Aorta (tissue), 5 donors: ENCODE measurements at places on chromosomes 7 and 10. TPM values are rescaled to one million over a fixed set of nuclear protein-coding genes. Genes with fewer than 3 reads are reported as not detected.
A peak's percentile ranks its signal among the peaks of the same experiment; 100 is the strongest.

DNA sequence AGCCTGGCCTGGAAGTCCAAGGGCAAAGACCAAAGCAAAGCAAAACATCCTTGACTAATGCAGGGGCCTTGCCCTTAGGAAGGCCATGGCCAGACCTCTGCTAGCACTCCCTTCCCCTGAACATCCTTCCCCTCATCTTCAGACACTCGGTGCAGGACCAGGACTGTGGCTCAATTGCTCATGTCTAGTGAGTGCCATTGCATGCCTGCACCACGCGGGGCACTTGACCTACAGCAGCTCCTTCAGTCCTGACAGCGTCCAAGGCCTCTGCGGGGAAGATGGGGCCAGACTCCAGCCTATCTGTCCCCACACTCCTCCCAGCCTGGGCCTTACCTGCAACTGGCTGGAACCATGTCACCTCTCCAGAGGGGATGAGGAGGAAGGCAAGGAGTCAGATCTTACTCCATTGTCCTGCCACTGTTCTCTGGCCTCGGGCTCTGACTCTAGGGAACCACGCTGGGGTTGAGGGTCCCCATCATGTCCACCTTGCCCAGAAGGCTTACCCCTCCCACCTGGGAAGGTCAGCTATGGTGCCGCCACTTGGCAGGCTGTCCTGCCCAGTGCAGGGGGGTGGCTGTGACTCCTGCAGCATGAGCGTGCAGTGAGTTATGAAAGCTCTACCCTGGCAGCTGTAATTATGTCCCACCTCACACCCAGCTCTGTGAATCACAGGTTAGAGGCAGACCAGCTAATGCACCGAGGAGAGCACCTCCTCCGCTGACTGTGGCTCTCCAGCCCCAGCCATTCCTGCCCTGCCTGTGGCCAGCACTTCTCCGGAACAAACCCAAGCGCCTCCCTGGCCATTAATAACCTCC is 16.1 kb downstream of the DRGX start:
- no peak for DNase-seq

The AGR3 gene
- not detected for total RNA-seq

- DNase-seq: no peak
Measured at GRCh38 chr7:36487756-36488336, 98.2 kb downstream of the ANLN start.

DNA sequence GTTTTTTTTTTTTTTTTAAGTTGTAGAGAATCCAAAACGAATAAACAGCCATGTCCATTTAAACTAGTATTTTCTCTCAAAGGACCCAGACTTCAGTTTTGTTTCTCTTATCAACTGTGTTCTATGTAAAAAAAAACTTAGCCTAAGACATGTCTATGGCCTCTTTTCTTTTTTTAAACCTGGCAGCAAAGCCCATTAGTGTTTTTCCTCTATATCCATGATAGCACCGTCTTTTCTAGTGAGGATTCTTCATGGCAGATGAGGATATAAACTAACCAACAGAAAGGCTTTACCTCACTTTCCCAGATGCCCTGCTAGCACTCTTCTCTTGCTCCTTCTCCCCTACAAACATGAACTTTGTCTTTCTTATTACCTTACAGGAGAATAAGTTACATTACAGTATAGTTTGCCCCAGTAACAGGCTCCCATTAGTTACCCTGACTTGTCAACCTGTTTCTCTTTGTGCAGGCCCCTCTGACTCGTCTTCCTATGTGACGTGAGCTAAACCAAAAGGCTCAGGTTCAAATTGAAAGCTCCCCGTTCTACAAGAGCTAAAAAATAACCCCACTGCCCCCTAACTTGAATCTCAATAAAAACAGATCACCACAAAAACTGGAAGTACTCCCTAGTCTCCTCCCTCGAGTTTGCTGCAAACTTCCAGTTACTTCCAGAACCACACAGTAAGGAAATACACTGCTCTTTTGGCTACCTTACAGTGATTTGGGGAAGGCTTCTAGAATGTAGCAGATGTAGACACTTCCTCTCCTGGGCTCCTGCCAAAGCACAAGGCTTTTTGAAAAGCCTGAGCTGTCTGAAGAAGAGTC is 20.1 kb downstream of the P4HA1 start:
- DNase-seq: no peak

GRCh38 chr10:132036887-132037675 is 28.7 kb upstream of the JAKMIP3 start:
- DNase-seq: no peak

The CHST15 gene
- 39.9 TPM for total RNA-seq

The FEZF1 gene
- not detected for total RNA-seq

The MBL2 gene
- total RNA-seq: not detected

DNA sequence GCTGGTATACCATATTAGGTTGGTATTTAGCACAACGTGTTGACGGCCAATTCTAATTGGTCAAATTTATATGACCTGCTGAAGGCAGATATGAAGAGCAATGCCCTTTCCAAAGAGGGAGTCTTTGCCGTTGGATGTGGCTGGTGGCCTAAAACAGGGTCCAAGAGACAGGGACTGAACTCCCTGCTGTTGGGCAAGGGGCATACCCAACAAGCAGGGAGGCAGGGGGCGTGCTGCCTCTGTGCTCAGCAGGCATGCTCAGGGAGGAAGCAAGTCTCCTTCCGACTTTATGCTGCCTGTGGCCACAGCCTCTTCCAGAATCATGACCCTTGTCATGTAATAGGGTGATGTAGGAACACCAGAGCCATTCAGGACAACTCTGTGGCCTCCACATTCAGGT is 167.7 kb upstream of the NPVF start:
- no peak for DNase-seq

- no peak for DNase-seq
Measured at GRCh38 chr7:84982199-84982598, 204.7 kb downstream of the SEMA3D start.

DNA sequence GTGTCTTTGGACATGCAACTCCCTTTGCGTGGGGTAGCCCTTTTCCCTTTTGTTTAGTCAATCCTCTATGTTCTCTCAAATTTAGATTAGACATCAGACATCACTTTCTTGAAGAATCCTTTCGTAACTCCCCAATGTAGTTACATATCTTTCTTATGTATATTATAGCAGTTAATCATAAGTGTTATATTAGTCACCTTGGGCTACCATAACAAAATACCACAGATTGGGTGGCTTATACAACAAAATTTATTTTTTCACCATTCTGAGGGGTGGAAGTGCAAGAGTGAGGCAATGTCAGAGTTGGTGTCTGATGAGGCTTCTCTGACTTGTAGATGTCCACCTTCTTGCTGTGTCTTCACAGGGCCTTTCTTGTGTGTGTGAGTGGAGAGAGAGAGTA is 105.7 kb downstream of the PHTF2 start:
- DNase-seq: no peak

The GDF2 gene
- not detected for total RNA-seq

DNA sequence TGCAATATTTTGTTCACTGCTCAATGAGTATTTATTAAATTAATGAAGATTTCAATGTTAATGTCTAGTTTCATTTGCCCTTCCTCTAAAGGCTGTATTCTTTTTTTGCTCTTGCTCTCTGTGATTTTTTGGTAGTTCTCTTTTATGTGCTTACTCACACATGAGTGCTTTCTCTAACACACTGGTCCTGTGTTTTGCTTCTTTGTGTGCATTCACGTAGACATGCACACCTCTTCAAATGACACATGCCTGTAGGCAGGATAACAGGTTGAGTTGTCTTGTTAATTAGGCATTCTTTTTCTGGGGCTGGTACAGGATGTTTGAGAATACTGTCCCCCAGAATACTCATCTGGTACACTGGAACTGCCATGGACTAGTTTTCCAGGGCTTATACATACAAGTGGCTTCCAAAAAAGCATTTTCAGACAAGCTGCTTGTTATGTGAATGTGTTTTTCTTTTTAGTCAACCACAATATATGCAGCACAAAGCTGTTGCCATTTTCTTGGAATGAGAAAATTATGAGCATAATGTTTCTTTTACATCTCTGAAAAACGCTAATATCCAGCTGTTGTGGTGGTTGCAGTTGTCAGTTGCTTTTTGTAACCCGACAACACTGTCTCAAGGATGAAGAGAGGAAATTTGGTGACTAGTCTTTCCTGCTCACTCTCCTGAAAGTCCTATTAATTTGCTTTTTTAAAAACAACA is 416.4 kb downstream of the AUTS2 start:
- no peak for DNase-seq

- peak; percentile 86 for DNase-seq
Measured at GRCh38 chr10:110530131-110530831, 32.6 kb downstream of the DUSP5 start.

The DGKB gene
- 0.96 TPM for total RNA-seq

DNA sequence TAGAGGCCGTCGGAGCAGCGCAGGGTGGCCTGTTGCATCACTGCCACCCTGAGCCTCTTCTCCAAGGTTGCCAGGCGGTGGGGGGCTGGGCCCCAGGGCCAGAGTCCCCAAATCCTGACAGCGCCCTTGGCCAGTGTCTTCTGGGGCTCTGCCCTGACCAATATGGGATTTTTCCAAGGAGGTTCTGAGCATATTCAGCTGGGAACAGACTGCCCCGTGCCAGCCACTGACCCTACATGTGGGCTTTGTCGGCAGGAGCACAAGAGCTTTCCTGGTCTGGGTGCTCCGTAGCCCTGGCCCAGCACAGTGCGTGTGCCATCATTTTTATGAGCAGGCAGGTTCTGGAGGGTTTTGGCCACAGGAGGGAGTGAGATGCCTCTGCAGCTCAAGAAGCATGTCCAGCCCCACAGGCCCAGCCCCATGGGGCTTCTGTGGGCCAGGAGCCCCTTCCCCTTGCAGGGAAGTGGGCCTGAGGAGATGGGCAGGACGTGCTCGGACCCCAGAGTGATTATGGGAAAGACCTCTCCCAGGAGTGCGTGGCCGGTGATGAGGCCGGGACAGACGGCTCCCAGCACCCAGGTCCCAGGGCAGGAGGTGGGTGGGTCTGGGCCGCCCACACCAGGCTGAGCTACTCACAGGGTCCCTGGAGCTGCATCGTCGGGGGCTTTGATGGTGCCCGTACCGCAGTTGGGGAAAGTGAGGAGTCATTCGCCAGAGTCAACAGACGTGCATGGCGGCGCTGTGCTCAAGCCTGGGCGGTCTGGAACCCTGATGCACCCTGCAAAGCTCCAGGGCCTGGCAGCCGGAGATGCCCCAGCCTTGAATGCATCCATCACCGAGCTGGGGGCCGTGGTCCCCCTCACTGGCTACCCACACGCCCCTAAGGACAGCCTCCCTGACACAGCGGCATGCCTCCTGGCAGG is 66.6 kb downstream of the PWWP2B start:
- peak; percentile 55 for DNase-seq

The RPEL1 gene
- total RNA-seq: not detected

The PAPOLB gene
- 0.54 TPM for total RNA-seq
